Stimulated activated CD4-positive, alpha-beta T cell treated with anti-CD3 and anti-CD28 coated beads, Interleukin-1b, Interleukin-23, amount 100 ng/mL, for 24 hours (primary cell): ENCODE measurements at places on chromosomes 4 and X.

DNA sequence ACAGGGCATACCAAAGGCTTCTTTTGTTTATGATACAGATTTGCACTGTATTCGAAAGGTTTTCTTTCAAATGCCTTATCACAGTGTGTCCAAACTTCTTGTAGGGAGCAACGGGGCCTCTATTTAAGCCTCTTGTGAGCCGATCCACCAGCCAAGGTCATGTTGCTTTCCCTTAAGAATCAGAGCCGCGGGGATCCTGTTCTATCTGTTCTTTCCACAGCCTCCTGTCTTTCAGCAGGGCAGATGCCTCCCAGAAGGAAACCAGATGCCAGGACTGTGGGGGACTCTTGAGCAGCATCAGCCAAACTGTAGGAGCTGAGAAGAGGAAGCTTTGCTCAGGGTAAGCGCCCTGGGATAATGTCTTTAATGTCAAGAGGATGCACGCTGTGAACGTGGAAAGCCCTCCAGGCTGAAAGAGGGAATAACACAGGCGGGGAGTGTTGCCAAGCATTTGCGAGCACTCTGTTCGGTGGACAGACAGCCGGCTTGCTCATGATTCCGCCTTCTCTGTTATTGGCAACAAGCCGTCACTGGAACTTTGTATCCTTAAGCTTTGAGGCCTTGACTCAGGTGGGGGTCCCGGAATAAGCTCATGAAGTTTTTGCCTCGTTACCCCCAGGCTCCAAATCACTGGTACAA is 279.8 kb upstream of the FRG1 start:
- DNase-seq = no peak

DNA sequence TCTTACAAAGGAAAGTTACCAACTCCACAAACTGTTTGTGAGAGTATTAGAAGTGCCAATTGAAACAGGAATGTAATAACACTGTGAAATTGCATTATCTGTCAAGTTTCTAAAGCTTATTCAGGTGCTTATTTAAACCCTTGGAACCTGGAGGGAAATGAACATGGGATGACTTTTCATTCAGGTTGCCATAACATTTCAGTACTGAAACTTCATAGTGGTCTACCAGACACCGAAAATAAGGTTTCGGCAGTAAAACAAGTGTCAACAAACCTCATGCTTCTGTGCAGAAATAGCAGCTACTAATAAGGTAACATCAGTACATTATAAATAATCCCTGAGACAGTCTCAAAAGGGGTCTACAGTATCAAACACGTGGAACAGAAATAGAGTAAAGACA is 890.7 kb upstream of the INTU start:
- DNase-seq = no peak

DNA sequence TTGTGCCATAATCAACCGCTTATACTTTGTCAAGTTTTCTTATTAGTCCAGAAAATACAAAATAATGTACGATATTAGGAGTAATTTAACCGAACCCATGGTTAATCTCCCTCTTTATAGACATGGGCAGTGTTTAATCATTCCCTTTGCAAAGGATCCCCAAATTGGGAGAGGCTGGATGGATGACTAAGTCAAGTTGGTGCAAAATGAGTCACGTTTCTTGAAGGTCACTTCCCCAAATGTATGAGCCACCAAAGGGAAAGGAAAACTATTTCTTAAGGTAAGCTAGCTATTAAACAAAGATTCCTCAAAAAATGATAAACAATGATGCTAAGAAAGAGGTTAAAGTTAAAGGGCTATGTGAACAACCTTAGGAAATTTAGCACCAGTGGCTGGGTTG is 17.5 kb downstream of the MAML3 start:
- DNase-seq = no peak

GRCh38 chrX:103932133-103932532 is 30.3 kb upstream of the TMSB15B start:
- no peak for DNase-seq

DNA sequence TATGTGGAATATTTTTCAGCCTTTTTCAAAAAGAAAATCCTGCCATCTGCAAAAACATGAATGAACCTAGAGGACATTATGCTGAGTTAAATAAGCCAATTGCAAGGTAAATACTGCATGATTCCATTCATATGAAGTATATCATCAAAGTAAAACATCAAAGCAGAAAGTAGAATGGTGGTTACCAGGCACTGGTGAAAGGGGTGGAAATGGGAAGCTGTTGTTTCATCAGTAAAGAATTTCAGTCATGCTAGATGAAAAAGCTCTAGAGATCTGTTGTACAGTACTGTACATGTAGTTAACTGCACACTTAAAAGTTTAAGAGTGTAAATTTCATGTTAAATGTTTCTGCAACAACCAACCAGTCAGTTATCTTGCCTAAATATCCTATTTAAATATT is 196.8 kb upstream of the ADGRL3 start:
- no peak for DNase-seq

DNA sequence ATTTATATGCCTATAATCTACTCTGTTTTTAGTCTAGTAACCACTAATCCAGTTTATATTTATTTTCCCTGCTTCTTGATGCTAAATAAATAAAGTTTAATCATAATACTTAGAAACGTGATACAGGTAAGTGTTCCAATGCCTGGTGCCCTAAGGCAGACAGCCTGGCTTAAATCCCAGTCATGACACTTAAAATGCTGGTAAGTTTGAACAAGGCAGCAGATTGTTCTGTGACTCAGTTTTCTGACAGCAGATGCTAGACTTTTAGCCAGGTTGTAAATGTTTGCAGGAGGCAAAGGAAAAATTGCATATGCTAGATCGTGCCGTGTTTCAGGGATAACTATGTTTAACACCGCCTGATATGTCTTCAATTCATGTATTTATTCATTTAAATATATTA is 2661.6 kb downstream of the PCDH7 start:
- DNase-seq = no peak

DNA sequence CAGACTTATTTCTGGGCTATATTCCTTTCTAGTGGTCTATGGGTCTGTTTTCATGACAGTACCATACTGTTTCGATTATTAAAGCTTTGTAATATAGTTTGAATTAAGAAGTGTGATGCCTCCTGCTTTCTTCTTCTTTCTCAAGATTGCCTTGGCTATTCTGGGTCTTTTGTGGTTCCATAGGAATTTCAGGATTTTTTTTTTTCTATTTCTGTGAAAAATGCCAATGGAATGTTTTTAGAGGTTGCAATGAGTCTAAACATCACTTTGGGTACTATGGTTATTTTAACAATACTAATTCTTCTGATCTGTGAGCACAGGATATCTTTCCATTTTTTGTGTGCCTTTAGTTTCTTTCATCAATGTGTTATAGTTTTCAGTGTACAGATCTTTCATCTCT is 204.3 kb upstream of the HCCS start:
- DNase-seq = no peak

GRCh38 chr4:59945716-59946115 is 1254.4 kb upstream of the ADGRL3 start:
- DNase-seq = no peak

GRCh38 chrX:54246866-54247265 is 63.8 kb upstream of the FAM120C start:
- DNase-seq = no peak

DNA sequence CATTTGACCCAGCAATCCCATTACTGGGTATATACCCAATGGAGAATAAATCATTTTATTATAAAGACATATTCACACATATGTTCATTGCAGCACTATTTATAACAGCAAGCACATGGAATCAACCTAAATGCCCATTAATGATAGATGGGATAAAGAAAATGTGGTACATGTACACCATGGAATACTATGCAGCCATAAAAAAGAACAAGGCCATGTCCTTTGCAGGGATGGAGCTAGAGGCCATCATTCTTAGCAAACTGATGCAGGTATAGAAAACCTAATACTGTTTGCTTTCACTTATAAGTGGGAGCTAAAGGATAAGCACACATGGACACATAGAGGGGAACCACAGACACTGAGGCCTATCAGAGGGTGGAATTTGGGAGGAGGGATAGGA is 22.6 kb downstream of the RASSF6 start:
- DNase-seq = no peak

DNA sequence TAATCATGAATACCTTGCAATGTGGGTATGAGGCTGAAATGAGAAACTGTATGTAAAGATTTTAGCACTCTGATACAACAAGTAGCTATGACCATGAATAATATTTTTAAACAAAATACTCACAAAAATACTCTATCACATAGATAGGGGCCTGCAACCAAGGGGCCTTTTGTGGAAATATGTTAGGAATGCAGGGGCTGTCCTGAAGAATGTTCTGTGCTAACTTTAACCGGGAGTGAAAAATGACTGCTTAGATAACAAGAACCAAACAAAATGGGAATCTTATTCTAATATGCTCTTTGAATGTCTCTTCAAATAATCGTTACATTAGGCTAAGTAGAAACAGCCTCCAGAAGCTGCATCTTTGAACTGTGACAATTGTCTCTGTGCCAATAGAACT is 37.9 kb upstream of the GYPA start:
- DNase-seq = no peak

DNA sequence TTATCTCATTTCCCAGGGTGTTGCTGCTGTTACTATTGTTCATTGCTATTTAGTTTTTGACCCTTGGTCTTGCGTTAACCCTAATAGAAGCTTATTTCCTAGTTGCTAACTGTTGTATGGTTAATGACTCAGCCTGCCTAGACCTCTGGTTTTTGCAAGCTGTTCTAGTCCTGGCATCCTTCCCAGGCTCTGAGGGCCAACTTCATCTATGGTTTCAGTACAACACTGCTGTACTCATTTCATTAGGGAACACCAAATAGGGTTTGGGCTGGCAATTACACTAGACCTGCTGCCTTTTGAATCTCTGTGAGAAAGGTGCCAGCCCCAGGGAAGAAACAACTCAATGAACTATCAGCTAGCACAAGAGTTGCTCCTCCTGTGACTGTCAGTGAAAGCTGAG is 59.6 kb downstream of the DCX start:
- no peak for DNase-seq

DNA sequence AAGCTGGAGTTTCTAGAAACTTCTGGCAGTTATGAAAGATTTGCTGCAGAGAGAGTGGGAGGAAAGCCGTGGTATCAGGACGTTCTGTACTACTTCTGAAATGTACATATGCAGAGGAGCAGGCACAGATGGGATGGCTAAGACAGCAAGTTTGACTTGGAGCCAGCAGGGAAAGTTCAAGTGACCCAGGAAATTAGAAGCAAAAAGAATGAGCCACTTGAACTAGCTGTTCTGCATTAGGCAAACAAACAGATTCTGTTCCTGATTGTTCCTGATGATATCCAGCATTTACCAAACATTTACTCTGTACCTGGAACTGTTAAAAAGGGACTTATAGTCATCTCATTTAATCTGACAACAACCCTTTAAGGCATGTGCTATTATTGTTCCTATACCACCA is 41.4 kb upstream of the CXCL13 start:
- DNase-seq = no peak

DNA sequence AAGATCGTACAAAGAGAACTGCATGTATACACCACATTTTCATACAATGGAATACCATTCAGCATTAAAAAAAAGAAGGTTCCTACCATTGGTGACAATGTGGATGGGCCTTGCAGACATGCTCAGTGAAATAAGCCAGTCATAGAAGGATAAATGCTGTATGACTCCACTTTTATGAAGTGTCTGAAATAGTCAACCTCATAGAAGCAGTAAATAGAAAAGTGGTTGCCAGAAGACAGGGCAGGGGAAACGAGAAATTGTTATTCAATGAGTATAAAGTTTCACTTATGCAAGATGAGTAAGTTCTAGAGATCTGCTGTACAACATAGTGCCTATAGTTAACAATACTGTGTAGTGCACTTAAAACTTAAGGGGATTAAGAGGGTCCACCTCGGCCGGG is 257.5 kb upstream of the FTHL17 start:
- no peak for DNase-seq
